Ecto neural progenitor cell (in vitro differentiated cells): ENCODE measurements at places on chromosomes 3 and 15.

DNA sequence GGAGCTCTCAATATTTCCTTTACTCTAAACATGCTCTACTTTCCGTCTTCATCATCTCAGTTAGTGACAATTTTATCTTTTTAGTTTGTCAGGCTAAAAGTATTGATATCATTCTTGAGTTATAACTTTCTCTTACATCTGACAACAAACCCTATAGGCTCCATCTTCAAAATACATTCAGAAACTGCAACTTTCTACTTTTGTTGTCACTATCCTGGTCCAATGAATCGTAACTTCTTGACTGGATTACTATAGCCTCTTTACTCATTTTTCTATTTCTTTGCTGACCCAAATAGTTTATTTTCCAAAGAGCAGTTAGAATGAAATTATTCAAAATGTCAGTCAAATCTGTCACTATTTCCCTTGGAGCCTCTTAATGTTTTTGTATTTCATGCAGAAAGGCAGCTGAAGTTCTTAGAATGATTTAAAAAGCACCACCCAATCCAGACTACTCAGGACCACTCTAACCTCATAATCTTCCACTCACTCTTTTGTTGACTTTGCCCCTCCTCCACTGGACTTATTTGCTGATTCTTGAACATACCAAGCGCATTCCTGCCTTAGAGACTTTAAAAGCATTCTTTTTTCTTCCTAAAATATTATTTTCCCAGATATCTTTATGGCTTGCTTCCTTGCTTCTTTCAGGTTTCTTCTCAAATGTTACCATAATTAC is 119.9 kb upstream of the CBLB start:
- DNase-seq: no peak

- DNase-seq: no peak
Observed at GRCh38 chr3:101989578-101990200, 140.4 kb downstream of the NFKBIZ start.

DNA sequence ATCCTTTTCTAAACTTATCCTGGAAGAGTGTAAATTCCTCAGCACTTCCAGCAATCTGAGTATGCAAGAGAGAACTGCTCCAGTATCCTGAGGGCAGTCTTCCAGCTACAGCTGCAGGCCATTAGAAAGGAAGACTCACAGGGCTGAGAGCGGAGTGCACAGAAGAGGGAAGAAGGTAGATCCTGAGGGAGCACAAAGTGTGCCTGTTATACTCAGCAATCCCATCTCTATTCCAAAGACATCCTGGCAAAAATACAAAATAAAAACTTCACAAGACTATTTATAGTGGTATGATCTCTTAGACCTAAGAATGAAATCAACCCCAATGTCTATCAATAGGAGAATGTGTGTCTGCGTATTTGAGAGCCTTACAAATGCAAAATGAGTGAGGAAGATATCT is 292.0 kb downstream of the ZIC1 start:
- no peak for DNase-seq

GRCh38 chr15:76588811-76589747 is 252.5 kb downstream of the ISL2 start:
- DNase-seq: no peak
